Dermis microvascular lymphatic vessel endothelial cell (primary cell): ENCODE measurements at places on chromosomes 6 and 20. TPM values are rescaled to one million over a fixed set of nuclear protein-coding genes. Genes with fewer than 3 reads are reported as not detected.

The SLC26A8 gene
- not detected in 2 replicates for total RNA-seq

- no peak for DNase-seq
Measured at GRCh38 chr20:5374171-5374570, 57.4 kb upstream of the PROKR2 start.

The RIPPLY2 gene
- 0.13 and 0.51 TPM in 2 replicates for total RNA-seq

The CDH26 gene
- 0.13 and 1.1 TPM in 2 replicates for total RNA-seq

DNA sequence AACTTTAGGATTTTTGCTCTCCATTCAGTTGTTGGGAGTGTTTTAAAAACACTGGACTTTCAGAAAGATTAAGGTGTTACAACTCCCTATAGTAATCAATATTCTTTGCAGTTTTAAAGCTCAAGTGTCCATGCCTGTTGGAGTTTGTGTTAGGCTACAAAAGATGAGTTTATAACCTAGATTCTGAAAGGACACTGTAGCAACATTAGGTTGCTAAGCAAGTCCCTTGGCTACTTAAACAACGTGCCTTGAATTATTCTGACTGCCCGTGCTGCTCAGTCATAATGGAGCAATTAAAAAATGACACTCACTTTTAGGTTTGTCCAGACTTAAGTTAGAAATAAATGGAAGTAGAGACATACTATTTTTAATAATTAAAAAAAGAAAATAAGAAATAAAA, 41.0 kb downstream of the KLHL32 start:
- no peak for DNase-seq

GRCh38 chr6:37501632-37502491, 2.2 kb upstream of the CCDC167 start:
- DNase-seq = no peak

- DNase-seq = peak; percentile 95
Measured at GRCh38 chr6:148455225-148455624, 112.6 kb downstream of the SASH1 start.

- no peak for DNase-seq
Measured at GRCh38 chr6:40906759-40907158, 132.3 kb downstream of the UNC5CL start.

The COL12A1 gene
- 1.0 and 1.4 TPM in 2 replicates for total RNA-seq

- DNase-seq = no peak
Measured at GRCh38 chr20:23564927-23565326, 3.4 kb downstream of the CST9L start.

DNA sequence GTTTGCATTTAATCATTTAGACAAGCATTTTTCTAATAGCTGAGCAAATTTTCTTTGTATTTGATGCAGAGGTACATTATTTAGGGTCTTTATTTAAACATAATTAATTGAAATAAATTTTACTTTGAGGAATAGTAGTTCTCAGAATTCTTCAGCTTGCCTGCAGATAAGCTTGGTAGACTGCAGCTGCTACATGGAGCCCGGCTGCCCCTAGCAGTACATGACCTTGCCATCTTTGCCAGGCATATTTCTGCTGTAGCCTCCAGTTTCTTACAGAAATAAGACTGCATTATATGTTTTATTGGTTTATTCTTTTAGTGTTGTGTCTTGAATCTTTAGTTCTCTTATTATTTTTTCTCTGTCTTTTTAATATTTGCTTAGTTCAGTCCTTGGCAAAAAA, 396.8 kb downstream of the QKI start:
- DNase-seq = no peak

The CRISP2 gene
- not detected in 2 replicates for total RNA-seq

The BPIFB6 gene
- total RNA-seq = not detected in 2 replicates

GRCh38 chr6:130760006-130760405, 67.2 kb upstream of the SMLR1 start:
- peak; percentile 11 for DNase-seq

DNA sequence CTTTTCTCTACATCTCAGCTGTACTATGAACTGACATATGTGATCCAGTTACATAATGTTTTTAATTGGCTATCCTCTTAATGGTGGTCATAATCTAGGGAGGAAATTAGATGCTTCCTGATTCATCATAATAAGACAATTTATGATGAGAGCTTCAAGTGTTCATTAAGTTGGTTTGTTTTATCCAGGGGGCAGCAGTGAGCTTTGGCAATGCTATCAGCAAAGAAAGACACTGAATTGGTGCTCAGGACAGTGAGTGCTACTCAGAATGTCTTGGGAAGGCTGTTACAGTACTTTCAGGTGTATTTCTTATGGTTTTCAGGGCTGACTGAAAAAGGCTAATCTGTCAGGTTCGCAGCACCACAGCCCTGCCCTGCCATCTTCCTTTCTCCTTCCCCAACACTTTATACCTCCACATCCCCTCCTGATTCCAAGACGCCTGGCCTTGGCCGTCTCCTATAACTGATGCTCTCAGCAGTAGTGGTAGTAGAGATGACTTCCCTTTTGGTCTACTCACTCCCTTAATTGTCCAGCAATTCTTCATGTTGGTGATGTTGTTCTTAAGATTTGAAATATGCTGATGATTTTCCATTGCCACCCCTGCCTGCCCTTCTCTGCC, 67.0 kb upstream of the TNFAIP3 start:
- peak; percentile 74 for DNase-seq

DNA sequence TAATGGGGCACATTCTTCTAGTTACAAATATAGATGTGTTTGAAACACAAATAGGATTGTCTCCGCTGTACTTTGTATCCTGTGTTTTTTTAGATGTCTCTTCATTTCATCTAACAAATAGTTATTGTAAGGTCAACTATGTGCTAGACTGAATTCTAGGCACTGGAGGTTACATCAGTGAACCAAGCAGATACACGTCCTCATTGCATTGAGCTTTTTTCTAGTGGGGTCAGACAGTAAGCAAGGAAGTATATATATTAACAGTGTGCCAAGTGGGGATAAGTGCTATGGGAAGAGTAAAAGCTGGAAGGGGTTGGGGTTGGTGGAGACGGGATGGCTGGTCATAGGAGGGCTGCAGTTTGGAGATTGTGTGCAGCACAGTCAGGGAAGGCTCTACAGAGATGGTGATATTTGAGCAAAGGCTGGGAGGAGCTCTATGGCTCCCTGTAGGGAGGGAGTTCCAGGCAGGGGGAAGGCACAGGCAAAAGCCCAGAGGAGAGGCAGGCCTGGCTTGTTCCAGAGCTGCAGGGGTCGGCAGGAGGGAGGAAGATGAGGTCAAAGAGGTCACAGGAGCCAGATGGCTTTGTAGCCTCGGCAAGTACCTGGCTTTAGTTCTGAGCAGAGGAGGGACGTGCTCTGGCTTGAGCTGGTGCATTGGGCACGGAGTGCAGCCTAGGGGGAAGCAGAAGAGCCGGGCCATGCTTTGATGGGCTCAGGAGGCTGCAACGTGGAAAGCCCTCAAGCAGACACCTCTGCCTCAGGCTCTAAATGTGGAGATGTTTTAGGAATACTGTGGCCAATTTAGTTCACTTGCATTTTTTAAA, 152.3 kb downstream of the ZDHHC14 start:
- DNase-seq = no peak

The AGER gene
- total RNA-seq = 0.38 and 0.39 TPM in 2 replicates

GRCh38 chr20:46277602-46278001, 30.7 kb downstream of the CDH22 start:
- no peak for DNase-seq

- DNase-seq = no peak
Measured at GRCh38 chr6:73579851-73580246, 59.0 kb upstream of the EEF1A1 start.

- no peak for DNase-seq
Measured at GRCh38 chr20:4089756-4090487, 74.6 kb upstream of the RNF24 start.

DNA sequence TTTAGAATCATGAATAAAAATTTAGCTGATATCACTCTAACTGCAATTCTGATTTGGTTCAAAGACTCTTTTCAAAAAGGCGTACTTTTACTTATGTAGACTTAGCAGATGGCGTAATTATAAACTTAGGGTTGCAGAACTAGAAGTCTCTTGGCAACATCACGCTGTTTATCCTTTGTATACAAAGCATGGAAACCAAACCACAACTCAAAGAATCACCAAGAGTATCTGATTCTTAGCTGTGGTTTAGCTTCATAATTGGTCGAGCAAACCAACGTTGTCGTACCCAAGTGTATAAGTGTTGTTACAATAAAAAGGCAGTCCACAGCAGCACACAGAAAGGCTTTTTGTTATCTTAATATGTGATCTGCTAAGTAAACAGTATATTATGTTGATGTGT, 18.2 kb downstream of the STMND1 start:
- no peak for DNase-seq

GRCh38 chr20:2739042-2739398, 46.4 kb downstream of the EBF4 start:
- no peak for DNase-seq

The B3GALT4 gene
- 2.9 and 3.0 TPM in 2 replicates for total RNA-seq

The SKIC2 gene
- total RNA-seq = 25.4 and 33.5 TPM in 2 replicates

- peak; percentile 99 for DNase-seq
Measured at GRCh38 chr20:47360297-47361056, 4.0 kb upstream of the ZMYND8 start.

The ZNF76 gene
- total RNA-seq = 15.7 and 23.9 TPM in 2 replicates

DNA sequence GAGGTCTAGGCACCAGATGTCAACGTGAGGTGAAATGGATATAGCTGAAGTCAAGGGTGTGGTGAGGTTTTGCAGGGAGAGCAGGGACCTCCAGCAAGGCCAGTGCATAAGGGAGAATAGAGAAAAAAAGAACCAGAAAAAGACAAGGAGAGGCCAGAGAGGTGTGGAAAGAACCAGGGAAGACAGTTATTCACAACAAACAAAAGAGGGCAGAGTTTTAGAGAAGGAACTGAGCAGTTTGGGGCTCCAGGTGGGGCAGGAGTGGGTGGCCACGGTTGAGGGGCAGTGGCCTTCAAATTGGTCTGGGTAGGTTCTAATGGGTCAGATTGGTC, 11.6 kb upstream of the NQO2 start:
- no peak for DNase-seq
